ENCODE measurements at places on chromosomes 12 and 14.

GRCh38 chr12:123037791-123038190, 57.3 kb downstream of the ARL6IP4 start:
- DNase-seq = no peak

DNA sequence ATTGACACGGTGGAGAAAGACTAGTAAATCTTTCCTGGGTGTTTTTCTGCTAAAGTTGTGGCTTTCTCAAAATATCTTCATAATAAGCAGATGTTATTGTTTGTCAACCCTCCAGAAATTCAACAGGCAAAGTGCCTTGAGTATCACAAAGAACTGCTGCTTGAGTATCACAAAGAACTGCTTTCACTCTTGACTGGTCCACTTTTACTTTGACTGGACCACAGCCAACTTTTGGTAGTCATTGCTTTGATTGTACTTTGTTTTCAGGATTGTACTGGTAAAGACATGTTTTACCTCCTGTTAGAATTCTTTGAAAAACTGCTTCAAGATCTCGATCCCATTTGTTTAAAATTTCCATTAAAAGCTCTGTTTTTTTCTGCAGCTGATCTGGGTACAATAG, 62.6 kb downstream of the PDZRN4 start:
- DNase-seq = no peak

DNA sequence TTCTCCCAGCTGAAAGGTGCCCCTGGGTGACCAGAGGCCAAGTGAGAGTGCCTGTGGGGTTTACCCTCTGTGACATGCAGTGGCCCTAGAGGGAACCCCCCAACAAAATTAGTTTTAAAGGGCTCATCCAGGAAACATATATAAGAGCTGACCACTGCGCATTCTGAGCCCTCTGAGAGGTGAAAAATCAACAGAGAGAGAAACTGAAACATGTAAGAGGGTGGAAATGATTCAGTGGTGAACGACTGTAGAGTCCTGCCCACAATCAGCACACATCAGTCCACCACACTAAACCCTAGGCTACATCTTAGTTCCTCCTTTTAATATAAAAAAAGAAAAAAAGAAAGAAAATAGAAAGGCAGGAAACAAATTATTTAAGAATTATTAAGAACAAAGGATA, 21.0 kb upstream of the ACSM4 start:
- DNase-seq = no peak

- DNase-seq = no peak
Observed at GRCh38 chr14:50999726-51000125, 55.4 kb upstream of the PYGL start.

- no peak for DNase-seq
Observed at GRCh38 chr12:64998371-64999147, 122.5 kb downstream of the WIF1 start.

- no peak for DNase-seq
Observed at GRCh38 chr14:75648066-75648838, 12.4 kb downstream of the ERG28 start.

GRCh38 chr12:54352022-54352531, 12.2 kb downstream of the GPR84 start:
- peak; percentile 48 for DNase-seq

- DNase-seq = no peak
Observed at GRCh38 chr12:21521541-21521940, 4.6 kb upstream of the SPX start.

DNA sequence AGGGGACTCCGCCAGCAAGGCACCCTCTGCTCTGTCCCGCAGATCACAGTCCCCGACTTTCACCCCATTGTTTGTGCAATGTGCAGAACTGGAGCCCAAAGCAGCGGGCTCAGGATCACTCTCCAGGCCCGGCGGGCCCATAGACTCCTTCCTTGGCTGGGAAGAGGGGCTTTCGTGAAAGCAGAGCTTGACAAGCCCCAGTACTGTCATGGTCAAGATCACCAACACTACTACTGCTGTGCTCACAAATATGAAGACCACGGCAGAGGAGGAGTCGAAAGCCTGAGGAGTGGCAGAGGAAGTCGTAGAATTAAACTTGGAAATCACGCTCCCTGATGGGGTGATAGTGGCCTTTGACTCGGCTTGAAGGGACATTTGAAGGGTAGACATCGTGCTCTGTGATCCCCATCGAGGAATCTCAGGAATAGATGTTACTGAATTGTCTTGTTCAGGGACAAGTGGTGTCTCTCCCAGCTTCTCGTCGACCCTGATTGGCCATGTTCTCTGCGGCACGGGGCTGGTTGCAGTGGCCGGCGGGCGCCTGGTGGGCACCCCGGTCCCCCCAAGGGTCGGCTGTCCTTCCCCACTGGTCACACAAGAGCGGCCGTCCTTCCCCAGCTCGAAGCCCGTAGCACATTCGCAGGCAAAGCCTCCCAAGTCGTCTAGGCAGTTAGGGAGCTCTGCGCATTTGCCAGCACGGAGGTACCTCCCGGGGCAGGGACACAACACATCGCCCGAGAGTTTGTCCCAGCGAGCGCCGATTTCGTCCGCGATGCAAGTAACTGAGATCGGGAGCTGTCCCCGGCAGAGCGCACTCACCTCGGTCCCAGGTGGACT, 1.1 kb downstream of the CLEC14A start:
- peak; percentile 4 for DNase-seq

- DNase-seq = no peak
Observed at GRCh38 chr12:77087427-77087826, 22.1 kb upstream of the E2F7 start.

- no peak for DNase-seq
Observed at GRCh38 chr12:12896260-12896659, 4.9 kb downstream of the GPRC5A start.

DNA sequence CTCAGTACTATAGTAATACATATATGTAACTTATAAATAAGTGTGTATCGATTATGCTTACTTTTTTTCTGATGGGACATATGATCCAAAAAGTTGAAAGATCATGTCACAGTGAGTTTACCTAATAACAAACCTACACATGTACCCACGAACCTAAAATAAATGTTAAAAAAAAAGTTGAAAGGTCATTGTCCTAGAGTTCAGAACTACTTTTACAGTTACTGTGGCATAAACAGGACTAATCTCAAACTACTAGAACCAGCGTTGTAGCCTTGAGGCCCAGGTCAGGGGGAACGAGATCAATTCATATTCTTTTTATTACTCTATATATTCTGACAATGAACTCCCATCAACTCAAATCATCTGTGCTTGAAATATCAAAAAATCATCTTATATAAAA, 81.8 kb downstream of the ITPR2 start:
- no peak for DNase-seq

GRCh38 chr14:32332415-32333316, 3.6 kb downstream of the AKAP6 start:
- DNase-seq = no peak

GRCh38 chr12:42961395-42961794, 371.8 kb upstream of the PRICKLE1 start:
- no peak for DNase-seq

DNA sequence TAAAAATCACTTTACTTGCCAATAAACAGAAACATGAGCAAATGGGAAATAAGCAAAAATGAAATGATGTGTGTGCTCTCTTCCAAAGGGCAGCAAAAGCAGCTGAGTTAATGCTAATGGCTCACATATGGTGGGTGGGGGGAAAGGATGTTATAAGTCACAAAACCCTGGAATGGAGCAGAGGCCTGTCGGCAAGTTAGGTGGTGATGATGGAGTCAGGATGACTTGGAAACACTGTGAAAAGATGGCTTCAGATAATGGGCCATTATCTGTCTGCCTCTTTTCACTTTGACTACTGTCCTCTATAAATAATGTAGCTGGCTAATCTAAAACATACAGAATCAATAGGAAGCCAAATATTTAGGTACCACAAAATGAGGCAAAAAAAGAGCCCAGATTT, 228.7 kb downstream of the APAF1 start:
- DNase-seq = no peak

DNA sequence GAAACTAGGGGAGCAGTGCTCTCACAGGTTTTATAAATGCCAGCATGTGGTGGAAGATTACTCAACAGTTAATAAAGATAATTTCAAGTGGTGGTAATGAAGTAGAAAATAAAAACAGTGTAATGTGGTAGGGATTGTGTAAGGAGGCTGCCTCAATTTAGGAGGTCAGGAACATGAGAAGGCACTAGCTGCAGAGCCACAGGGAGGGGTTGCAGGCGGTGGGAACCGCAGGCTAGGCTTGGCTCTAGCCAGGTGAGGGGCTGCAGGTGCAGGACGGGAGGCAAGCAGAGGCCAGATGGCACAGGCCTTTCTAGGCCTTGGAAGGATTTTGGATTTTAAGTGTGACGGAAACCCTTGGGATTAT, 768 bp downstream of the METTL25 start:
- peak; percentile 10 for DNase-seq

GRCh38 chr14:72420749-72421474, 473.0 kb downstream of the DPF3 start:
- peak; percentile 87 for DNase-seq

- no peak for DNase-seq
Observed at GRCh38 chr14:83300476-83301064, 1766.9 kb upstream of the SEL1L start.

- DNase-seq = no peak
Observed at GRCh38 chr14:99079061-99079727, 192.8 kb downstream of the BCL11B start.

DNA sequence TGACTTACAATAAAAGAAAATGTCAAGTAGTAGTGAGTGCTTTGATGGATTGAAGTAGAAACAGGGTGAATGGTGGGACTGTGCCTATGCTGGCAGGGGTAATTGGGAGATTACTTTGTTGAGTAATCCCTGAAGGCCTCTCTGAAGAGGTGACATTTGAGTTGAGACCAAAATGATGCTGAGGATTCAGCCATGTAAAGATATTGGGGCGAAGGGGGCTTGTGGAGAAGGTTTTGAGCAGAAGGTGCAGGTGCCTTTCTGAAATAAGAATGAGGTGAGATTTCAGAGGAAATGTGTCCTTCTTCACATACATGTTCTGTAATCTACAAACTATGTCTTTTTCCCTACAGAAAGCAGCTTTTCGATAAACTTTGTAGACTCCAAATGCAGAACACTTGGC, 8.0 kb downstream of the GNG2 start:
- no peak for DNase-seq

DNA sequence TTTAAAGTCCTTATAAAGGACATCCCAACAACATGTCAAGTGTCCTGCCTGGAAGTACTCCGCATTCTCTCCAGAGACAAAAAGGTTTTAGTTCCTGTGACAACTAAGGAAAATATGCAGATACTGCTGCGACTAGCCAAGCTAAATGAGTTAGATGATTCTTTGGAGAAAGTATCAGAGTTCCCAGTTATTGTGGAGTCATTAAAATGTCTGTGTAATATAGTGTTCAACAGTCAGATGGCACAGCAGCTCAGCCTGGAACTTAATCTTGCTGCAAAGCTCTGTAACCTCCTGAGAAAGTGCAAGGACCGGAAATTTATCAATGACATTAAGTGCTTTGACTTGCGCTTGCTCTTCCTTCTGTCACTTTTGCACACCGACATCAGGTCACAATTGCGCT, 40.2 kb downstream of the RIC8B start:
- DNase-seq = no peak

DNA sequence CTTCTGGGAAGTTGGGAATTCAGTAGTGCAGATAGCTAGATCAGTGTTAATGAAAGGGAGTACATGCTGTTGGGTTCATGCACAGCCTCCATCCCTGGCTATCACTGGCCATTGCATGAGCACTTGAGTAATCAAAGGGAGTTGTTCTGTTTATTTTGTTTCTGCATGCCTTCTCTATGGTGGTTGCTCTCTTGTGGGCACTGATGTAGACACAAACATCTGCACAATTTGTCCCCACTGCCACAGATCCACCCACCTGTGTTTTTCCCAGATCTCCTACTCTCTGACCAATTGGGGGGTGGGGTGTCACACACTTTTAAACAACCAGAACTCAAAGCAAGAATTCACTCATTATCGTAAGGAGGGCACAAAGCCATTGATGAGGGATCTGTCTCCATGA, 89.7 kb upstream of the DHRS4 start:
- no peak for DNase-seq

DNA sequence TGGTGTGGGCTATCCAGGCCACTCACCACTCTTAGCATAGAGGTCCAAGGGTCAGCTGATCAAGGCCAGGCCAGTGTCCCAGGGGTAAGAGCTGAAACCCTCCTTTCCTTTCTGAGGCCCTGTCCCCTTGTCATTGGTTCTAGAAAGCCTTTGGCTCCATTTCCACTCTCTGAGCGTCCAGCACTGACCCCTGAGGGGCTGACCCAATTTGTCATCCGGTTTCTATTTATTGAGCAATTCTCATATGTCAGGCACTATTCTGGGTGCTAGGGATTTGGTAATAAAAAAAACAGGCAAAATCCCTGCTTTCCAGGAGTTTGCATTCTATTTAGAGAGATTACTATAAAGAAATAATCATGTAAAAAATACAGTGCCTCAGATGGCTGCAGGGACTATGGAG, 3.4 kb downstream of the KRT77 start:
- no peak for DNase-seq

DNA sequence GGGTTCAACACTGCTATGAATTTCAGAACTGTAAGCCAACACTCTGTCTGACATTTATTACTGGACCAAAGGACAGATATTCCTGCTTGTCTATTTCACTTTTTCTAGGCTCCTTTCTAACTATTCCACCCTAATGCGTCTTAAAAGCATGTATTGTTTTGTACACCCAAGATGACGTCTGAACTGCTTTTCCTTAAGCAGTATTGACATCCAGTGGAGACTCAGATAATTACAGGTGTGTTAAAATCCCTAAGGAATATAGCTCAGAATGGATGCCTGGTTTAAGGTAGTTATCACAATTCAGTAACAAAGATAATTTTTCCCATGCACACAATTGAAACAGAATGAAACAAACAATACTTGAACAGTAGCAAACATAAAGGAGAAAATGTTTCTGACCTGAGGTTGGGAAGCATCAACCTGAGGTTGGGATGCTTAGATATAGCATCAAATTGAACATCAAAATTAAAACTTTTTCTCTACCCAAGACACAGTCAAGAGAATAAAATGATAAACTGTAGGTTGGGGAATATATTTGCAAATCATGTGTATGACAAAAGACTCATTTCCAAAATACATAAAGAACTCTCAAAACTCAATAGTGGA, 93.7 kb upstream of the PTPRR start:
- DNase-seq = no peak

DNA sequence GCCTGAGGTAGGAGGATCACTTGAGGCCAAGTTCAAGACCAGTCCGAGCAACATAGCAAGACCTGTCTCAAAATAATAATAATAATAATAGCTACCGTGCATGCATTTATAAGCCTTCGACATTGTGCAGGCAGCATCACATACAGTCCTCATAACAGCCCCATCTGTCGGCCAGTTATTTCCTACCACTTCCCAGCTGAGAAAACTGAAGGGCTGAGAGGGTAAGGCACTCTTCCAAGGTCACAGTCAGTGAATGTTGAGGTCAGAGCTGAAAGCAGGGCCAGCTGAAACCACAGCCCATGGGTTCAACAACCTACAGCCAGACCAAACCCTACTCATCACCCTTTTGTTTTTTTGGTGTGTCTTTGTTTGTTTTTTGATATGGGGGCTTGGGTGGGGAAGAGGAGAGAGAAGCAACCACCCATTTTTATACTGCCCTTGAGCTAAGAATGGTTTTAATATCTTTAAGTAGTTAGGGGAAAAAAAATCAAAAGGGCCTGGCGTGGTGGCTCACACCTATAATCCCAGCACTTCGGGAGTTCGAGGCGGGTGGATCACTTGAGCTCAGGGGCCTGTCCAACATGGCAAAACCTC, 16.8 kb upstream of the ITPK1 start:
- DNase-seq = peak; percentile 29

Measured in stimulated activated naive CD8-positive, alpha-beta T cell treated with anti-CD3 and anti-CD28 coated beads, Interleukin-15, Interleukin-2, amounts not matched to agents 100 U/mL and 50 U/mL, for 24 hours (primary cell).